Activated CD4-positive, alpha-beta memory T cell treated with anti-CD3 and anti-CD28 coated beads, Interleukin-2, amount 10 ng/mL, durations not matched to agents 7 days and 5 days (primary cell): ENCODE measurements at places on chromosomes 4 and X. TPM values are rescaled to one million over a fixed set of nuclear protein-coding genes. Genes with fewer than 3 reads are reported as not detected.

The EGFL6 gene
- 3.8 TPM for total RNA-seq

The SLC25A31 gene
- not detected for total RNA-seq

The TIGD4 gene
- 0.35 TPM for total RNA-seq

The MANBA gene
- 14.5 TPM for total RNA-seq

The MID1 gene
- 0.08 TPM for total RNA-seq

The TMEM255A gene
- total RNA-seq: not detected

DNA sequence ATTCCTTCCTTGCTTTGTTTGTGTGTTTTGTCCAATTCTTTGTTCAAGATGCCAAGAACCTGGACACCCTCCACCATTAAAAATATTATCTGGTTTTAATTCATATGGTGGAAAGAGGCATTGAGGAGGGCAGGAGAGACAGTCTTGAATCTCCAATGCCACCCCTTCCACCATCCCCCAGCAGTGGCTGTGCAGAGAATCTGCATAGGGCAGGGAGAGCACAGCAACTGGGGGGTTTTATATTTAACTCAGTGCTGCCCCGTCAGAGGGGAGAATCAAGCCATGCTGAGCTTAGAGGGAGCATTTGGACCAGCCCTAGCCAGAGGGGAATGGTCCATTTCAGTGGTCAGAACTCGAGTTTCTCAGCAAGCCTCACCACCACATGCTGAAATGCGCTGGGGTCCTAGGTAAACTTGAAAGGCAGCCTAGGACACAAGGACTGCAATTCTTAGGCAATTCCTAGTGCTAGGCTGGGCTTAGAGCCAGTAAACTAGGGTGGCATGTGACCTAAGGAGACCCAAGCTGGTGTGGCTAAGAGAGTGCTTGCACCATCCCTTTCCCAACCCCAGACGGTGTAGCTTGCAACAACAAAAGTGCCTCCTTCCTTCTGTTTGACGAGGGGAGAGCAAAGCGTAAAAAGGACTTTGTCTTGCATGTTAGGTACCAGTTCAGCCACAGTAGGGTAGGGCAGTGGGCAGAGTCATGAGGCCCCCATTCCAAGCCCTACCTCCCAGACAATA lies 34.2 kb downstream of the CCDC158 start:
- peaks cover 44% of the 10 kb centered on the region for H3K27me3 ChIP-seq
- DNase-seq: no peak
- no peaks in the 10 kb centered on the region for H3K36me3 ChIP-seq

- H3K4me1 ChIP-seq: peaks cover 2% of the 10 kb centered on the region
- H3K4me3 ChIP-seq: no peak overlapping the region
- no peaks in the 10 kb centered on the region for H3K27me3 ChIP-seq
Observed at GRCh38 chr4:123300222-123301039, 96.2 kb upstream of the SPRY1 start.

DNA sequence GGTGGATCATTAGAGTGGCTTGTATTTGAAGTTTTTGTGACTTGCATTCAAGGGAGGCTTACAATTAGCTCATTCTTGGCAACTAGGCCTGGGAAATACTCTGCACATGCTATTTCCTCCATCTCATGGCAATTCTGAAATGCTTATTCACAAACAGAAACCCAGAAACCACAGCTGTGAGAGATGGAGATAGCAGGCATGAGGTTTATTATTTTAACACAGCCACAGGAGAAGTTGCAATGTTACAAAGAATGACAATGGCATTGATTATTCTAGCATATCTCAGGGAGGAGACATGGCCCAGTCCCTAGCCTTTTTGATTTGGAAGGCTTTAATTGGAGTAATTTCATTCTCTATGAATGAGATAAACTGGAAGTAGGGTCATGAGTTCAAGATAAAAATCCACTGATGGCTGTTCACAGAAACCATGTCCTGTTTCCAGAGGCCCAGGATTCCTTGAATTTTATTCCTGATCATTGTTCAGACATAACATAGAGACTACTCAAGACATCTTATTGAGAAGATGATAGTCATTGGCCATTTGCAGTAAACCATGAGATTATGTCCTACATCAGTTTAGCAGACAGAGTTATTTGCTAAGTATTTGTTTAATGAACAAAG lies 123.9 kb downstream of the MID1 start:
- no peak overlapping the region for H3K4me3 ChIP-seq
- no peak overlapping the region for H3K27ac ChIP-seq
- no peaks in the 10 kb centered on the region for H3K27me3 ChIP-seq
- no peak for DNase-seq
- no peaks in the 10 kb centered on the region for H3K36me3 ChIP-seq
- no peaks in the 10 kb centered on the region for H3K4me1 ChIP-seq

- no peaks in the 10 kb centered on the region for H3K4me1 ChIP-seq
- no peak for DNase-seq
- no peak overlapping the region for H3K27ac ChIP-seq
Observed at GRCh38 chr4:173037242-173037641, 131.4 kb upstream of the GALNT7 start.

DNA sequence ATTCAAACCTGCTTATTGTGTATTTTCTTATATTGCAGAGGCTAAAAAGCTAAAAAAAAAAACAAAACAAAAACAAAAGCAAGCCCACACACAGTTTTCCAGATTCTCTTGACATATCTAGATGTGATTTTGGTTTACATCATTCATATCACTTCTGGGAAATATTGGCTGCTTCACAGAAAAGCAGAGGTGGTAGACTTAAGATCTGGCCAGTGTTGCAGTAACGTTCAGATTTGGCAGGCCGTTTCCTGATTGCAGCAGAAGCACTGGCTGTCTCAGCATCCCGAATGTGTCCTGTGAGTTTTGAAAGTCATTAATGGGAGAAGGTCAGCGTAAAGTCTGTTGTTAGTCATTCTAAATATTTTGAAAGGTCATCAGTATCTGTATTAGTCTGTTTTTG lies 2062.0 kb downstream of the ARAP2 start:
- H3K27me3 ChIP-seq: no peaks in the 10 kb centered on the region
- H3K27ac ChIP-seq: no peak overlapping the region
- no peaks in the 10 kb centered on the region for H3K36me3 ChIP-seq
- H3K4me3 ChIP-seq: no peak overlapping the region
- H3K4me1 ChIP-seq: no peaks in the 10 kb centered on the region

GRCh38 chr4:78949735-78950134 lies 10.5 kb upstream of the PAQR3 start:
- H3K27me3 ChIP-seq: peaks cover 50% of the 10 kb centered on the region
- H3K36me3 ChIP-seq: no peaks in the 10 kb centered on the region
- no peak overlapping the region for H3K4me3 ChIP-seq
- no peak for DNase-seq

GRCh38 chr4:61201961-61202637 lies 2.0 kb downstream of the ADGRL3 start:
- DNase-seq: no peak
- H3K4me1 ChIP-seq: peaks cover 1% of the 10 kb centered on the region
- H3K36me3 ChIP-seq: peaks cover 3% of the 10 kb centered on the region
- no peak overlapping the region for H3K4me3 ChIP-seq
- no peak overlapping the region for H3K27ac ChIP-seq
- peaks cover 48% of the 10 kb centered on the region for H3K27me3 ChIP-seq

GRCh38 chrX:70313503-70313902 lies 23.6 kb downstream of the KIF4A start:
- H3K4me1 ChIP-seq: no peaks in the 10 kb centered on the region
- H3K27me3 ChIP-seq: no peaks in the 10 kb centered on the region
- no peak overlapping the region for H3K4me3 ChIP-seq
- no peak overlapping the region for H3K27ac ChIP-seq
- no peak for DNase-seq

- DNase-seq: no peak
- no peaks in the 10 kb centered on the region for H3K4me1 ChIP-seq
- H3K27ac ChIP-seq: no peak overlapping the region
- H3K4me3 ChIP-seq: no peak overlapping the region
Observed at GRCh38 chrX:78693012-78693411, 33.9 kb upstream of the RTL3 start.

DNA sequence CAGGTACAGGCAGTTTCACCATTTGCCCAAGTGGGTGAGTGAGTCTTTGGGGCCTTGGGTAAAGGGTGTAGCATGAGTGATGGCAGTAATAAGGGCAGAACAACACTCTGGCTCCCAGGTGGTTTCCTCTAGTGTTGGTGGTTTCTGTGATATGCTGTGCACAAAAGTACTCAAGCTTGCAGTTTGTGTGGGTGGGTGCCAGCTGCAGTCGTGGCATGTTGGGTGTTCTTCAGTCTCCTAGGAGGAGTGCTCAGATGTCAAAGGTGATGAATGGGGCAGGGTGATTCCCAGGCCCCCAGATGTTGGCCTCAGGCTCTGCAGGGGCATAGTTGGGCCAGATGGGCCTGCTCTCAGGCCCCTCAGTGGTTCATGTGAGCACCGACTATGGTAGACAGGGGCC lies 166.1 kb upstream of the KLF8 start:
- no peaks in the 10 kb centered on the region for H3K36me3 ChIP-seq
- no peak overlapping the region for H3K4me3 ChIP-seq
- DNase-seq: no peak
- peaks cover 3% of the 10 kb centered on the region for H3K4me1 ChIP-seq
- H3K27ac ChIP-seq: no peak overlapping the region

GRCh38 chr4:154107337-154107736 lies 318.5 kb upstream of the SFRP2 start:
- no peaks in the 10 kb centered on the region for H3K27me3 ChIP-seq
- no peak overlapping the region for H3K27ac ChIP-seq
- H3K4me1 ChIP-seq: no peaks in the 10 kb centered on the region
- H3K4me3 ChIP-seq: no peak overlapping the region
- H3K36me3 ChIP-seq: no peaks in the 10 kb centered on the region
- DNase-seq: no peak

DNA sequence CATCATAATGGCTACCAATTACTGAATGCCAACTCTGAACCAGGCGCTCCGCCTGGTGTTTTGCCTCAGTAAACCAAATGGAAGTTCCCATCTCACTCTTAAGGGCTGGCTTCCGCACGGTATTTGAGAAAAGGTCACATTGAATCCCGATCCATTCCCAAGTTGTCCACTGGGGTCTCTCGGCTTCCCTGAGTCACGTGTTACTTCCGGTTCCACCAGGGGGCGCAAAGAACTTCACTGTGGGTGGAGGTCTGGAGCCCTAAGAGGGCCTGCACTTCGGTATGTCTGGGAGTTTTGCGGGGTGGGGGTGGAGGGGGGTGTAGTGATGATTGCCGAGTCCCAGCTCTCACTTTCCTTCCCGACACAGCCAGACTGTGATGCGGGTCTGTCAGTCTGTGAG lies 13.4 kb upstream of the NHS start:
- H3K27ac ChIP-seq: no peak overlapping the region
- peaks cover 4% of the 10 kb centered on the region for H3K27me3 ChIP-seq
- H3K36me3 ChIP-seq: no peaks in the 10 kb centered on the region
- H3K4me3 ChIP-seq: no peak overlapping the region

- no peak for DNase-seq
- H3K4me1 ChIP-seq: peaks cover 12% of the 10 kb centered on the region
- no peak overlapping the region for H3K4me3 ChIP-seq
- H3K27ac ChIP-seq: no peak overlapping the region
- peaks cover 37% of the 10 kb centered on the region for H3K36me3 ChIP-seq
Observed at GRCh38 chrX:56288608-56289007, 56.5 kb downstream of the KLF8 start.

DNA sequence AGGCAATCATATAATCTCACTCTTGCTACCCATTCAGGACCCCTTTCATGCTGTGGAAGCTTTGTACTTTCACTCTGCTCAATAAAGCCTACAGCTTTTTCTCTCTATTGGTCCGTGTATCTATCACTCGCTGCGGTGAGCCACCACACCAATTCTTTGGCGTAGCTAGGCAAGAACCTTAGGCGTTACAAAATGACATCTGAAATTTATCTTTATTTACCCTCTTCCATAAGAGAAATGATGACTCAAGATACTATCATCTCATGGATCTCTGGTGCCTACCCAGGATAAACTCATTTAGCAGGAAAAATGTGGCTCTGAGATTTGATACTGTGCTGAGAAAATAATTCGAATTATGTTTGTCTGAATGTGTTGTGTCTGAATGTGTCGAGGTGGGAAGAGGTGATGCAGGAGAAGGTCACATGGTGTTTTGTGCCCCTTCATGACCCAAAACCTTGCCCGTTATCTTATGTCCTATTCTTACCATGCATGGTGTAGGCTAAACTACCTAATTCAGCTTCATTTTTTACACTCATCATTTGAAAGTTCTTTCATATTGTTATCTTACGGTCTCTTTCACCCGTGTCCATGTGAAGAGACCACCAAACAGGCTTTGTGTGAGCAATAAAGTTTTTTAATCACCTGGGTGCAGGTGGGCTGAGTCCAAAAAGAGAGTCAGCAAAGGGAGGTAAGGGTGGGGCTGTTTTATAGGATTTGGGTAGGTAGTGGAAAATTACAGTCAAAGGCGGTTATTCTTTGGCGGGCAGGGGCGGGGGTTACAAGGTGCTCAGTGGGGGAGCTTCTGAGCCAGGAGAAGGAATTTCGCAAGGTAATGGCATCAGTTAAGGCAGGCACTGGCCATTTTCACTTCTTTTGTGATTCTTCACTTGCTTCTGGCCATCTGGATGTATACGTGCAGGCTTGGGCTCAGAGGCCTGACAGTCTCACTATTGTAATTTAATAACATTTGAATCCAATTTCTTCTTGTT lies 41.6 kb upstream of the GIMD1 start:
- no peaks in the 10 kb centered on the region for H3K27me3 ChIP-seq
- no peak overlapping the region for H3K27ac ChIP-seq
- no peak overlapping the region for H3K4me3 ChIP-seq
- no peaks in the 10 kb centered on the region for H3K36me3 ChIP-seq
- DNase-seq: no peak

DNA sequence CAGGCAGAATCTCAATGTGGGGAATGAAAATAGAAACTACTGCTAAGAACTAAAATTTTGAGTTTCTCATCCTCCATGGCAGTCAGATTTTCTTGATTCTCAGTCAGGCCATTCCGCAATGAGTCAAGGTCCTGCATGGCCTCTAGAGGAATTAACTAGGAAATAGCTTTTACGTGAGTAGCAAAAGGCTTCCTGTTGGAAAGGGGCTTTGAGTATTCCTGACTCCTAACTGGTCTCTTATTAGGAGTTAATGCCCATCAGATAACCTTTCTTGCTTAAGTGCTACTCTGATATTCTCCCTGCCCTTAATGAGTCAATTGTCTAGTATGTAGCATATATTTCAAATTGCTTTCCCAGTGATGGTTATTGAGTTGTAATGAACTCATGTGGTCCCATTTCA lies 65.7 kb upstream of the ARHGAP24 start:
- DNase-seq: no peak
- no peaks in the 10 kb centered on the region for H3K4me1 ChIP-seq
- no peaks in the 10 kb centered on the region for H3K36me3 ChIP-seq
- H3K27ac ChIP-seq: no peak overlapping the region

- peaks cover 20% of the 10 kb centered on the region for H3K36me3 ChIP-seq
- DNase-seq: no peak
- H3K27ac ChIP-seq: peak overlapping the region; percentile 93
- H3K27me3 ChIP-seq: no peaks in the 10 kb centered on the region
Observed at GRCh38 chr4:177308125-177308524, 1.5 kb upstream of the NEIL3 start.

- no peak overlapping the region for H3K4me3 ChIP-seq
- H3K4me1 ChIP-seq: peaks cover 1% of the 10 kb centered on the region
- no peaks in the 10 kb centered on the region for H3K27me3 ChIP-seq
Observed at GRCh38 chrX:43552156-43552555, 103.9 kb upstream of the MAOA start.
